ENCODE measurements at places on chromosomes 1 and 21.

- no peak for DNase-seq
Measured at GRCh38 chr1:19066248-19066873, 109.9 kb upstream of the IFFO2 start.

- no peak for DNase-seq
Measured at GRCh38 chr1:15885701-15886610, 38.4 kb downstream of the SPEN start.

DNA sequence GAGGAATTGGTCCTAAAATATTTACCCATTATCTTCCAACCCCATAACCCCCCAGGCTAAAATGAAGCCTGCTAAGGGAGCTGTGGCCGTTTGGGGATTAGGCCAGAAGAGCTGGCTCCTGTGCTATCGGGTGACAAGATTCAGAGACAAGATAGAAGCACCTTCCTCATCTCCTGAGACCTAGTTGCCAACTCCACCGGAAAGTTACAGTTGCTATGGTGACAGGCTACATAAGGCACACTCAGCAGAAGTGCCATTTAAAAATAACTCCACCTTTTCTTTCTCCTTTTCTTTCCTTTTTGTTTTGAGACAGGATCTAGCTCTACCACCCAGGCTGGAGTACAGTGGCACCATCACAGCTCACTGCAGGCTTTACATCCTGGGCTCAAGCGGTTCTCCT is 43.6 kb upstream of the ROR1 start:
- DNase-seq = no peak

DNA sequence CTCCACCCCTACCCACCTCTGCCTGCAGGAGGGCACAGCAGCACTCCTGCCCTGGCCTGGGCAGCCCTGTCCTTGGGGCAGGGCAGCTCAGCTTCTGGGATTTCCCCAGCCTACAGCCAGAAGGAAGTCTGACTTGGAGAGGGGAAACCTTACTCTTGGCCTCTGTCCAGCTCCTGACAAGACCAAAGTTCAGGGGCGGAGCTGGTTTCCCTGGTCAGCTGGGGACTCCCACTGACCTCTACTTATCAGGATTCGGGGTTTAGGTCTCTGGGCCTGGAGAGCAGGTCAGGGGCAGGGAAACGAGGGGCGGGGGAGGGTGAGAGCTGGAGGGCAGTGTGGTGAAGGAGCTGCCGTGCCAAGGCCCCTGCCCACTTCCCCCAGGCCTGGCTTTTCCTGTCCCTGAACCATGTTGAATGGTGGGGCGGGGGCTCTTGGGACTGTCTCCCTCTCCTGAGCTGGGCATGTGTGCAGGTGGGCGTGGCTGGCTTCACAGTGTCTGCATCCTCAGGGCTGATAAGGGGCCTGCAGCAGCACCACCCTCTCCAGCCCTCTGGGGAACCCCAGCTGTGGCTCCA is 16.8 kb upstream of the ETV3 start:
- no peak for DNase-seq

DNA sequence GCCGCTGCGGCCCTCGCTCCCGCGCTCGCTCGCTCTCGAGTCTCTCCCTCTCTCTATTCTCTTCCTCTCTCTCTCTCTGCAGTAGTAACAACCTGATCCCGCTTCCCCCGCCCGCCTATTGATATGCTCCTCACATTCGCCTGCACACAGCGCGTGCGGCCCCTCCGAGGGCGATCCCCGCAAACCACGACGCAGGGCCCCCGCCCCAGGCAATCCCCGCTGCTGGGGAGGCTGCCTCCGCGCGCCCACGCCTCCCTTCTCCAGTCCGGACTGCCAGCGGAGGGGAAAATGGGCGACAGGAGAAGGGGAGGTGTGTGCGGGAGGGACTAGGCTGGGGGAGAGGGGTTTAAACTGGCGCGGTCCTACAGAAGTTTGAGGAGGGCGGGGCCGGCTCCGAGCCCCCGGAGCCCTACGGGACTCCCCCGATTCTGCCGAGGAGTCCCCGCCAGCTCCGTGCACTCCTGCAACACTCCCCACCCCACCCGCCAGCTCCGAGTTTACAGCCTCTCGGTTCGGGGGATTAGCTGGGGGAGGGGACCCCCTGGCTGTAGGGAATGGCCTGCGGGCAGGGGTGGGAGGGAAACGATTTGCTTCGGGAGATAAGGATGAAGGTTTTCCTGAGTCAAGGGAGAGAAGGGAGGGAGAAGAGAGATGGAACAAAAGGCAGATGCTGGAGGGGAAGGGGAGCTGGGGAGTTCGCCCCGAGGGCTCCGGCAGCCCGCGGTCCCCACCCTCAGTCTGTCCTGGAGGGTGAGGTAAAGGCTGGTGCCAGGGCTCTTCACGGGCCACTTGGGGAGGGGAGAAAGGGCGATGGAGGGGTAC is 66.6 kb downstream of the SYT2 start:
- no peak for DNase-seq

- no peak for DNase-seq
Measured at GRCh38 chr1:33086384-33086850, 5.5 kb downstream of the AZIN2 start.

DNA sequence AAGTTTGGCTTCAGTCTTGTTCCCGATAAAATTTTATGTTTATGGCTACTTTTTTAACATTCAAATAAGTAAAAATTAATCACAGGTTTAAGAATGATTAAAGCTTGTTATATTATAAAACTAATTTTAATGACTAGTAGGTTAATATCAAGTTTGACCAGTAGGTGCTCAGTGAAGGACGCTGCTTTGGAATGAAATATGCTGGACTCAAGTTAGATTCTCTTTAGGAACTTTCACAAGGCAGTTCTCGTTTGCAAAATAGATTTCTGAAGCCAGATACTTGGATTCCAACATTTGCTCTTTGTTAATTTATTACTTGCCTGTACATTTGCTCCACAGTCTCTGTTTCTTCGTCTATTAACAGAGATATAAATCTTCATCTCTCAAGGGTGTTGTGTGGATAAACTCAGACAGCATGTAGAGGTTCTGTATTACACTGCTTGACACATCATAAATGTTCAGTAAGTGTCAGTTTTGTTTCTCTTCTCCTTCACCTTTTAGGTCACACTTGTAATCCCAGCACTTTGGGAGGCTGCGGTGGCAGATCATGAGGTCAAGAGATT is 432.8 kb upstream of the CHRM3 start:
- no peak for DNase-seq

DNA sequence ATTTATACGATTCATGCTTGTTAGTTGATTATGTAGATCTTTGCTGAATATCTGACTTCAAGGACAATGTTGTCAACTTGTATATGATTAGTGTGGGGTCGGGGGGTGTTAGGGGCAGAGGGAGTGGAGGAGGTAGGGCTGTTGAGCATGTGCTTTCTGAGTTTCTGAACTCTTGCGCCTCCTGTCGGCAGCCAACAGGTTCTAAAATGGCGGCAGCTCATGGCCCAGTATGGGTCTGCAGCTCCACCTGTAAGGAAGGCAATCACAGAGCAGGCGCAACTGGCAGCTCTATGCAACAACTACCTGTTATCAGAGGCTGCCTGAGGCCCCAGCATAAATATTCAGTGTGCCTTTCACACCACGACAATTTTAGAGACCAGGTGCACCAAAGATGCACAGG is 205.8 kb upstream of the PLXNA2 start:
- no peak for DNase-seq

DNA sequence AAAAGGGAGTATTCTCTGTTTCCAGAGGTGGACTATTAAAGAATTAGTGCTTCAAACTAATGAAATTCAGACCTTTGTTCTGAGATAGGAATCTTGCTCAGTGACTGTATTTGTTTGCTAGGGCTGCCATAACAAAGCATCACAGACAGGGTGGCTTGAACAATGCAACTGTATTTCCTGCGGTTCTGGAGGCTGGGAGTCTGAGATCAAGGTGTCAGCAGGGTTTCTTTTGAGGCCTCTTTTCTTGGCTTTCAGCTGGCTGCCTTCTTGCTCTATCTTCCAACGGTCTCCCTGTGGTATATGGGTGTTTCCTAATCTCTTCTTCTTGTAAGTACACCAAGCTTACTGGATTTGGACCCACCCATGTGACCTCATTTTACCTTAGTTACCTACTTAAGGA is 264.6 kb upstream of the PROX1 start:
- no peak for DNase-seq

DNA sequence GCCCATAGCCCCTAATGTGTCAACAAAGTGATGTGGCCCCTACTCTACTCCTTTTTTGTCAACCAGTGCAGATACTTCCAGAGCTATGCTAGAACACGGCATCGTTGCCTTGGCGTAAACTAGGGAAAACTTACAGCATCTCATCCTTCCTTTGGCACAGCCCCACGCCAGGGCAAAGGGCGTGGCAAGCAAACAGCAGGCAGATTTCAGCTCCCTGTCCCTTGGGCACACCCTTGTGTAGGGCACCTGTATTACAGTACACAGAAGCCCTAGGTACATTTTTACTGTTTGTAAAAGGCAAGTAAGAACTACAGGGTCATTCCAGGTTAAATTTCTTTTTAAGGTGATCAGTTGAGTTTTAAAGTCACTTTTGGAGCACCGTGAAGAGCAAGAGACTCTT is 29.3 kb downstream of the PRDX6 start:
- DNase-seq = no peak

DNA sequence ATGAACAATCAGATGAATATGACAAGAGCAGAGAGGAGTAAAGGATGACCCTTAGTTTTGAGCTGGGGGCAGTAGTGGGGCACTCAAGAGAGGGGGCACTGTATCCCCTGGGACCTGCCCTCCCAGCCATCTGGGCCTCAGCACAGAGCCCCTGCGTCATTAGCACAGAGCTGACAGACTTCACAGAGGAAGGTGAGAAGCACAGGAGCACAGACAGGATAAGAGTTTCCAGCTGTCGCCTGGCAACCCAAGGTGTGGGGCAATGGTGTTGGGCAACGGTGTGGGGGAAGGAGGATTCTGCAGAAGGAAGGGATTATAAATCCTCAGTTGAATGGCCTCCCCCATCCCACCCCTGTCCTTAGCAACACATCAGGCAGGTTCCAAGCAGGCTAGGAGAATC is 30.2 kb downstream of the RAB3B start:
- no peak for DNase-seq

- DNase-seq = no peak
Measured at GRCh38 chr21:9755611-9756010, 765.8 kb upstream of the TPTE start.

- no peak for DNase-seq
Measured at GRCh38 chr1:77620273-77620672, 62.2 kb downstream of the ZZZ3 start.

GRCh38 chr1:218426343-218426657 is 81.2 kb downstream of the TGFB2 start:
- DNase-seq = no peak

DNA sequence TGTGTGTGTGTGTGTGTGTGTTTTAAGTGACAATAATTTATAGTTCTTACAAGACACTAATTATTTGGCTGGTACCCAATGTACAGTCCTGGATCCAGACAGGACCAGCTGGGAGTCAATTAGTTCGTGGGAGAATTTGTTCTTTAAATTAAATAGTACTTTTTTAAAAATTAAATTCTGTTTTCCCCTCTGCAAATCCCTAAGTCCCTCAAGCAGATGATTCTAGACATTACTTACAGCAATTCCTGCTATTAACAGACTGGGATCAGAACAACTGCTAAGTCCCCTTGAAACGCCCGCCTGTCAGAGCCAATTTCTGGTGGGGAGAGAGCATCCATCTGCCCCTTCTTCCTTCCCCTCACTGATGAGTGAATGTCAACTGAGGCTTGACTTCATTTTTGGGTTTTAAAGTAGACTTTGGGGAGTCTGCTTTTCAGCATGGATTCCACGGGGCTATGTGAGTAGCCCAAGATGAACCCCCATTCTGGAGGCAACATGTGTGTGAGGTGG is 83.9 kb downstream of the SMYD2 start:
- DNase-seq = no peak

DNA sequence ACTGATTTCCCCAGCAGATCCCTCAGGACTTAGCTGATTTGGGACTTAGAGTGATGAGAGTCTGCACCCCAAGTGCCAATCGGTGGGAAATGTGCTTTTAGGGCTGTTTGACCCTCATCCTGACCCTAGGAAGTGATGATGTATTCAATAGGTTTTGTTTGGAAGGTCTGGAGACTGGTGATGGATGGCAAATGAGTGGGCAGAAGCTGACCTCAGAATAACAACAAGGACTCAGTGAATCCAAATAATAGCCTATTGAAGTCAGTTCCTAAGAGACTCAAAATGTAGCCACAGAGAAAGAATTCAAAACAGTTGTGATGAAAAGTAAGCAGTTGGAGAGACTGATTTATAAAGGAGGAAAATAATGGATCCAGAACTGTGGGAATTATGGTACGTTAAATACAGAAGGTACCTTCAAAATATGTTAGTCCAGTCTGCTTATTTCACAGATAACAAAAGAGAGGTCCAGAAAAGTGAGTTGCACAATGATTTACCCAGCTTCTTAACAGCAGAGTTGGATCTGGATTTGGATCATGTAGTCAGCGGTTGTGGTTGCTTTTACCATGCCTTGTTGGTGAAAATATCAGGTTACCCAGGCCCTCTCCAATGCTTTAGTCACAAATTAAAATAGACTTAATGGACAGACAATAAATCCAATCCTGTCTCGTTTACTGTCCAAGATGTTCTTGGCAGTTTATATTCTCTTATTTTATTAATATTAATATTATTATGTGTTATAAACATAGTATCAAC is 123.0 kb upstream of the PTBP2 start:
- DNase-seq = no peak

GRCh38 chr21:43867332-43867703 is 2.3 kb downstream of the AGPAT3 start:
- DNase-seq = no peak

GRCh38 chr21:25563361-25564116 is 43.7 kb downstream of the MRPL39 start:
- DNase-seq = no peak

- no peak for DNase-seq
Measured at GRCh38 chr1:8152731-8153702, 126.9 kb upstream of the ERRFI1 start.

DNA sequence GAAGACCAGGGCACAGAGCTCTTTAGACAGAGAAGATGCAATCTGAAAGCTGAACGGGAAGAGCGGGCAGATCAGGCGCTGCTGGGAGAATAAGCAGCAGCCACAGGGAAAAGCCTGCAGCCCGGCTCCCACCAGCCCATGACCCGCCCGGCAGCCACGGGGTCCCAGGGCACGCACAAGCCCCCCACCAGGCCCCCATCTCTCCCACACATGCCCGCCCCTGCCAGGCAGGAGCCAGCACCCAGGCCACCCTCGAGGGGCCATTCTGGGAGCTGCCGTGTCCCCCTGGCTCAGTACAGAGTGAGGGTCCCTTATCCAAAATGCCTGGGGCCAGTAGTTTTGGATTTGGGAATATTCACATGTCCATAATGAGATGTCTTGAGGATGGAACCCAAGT is 16.3 kb downstream of the SLC19A1 start:
- no peak for DNase-seq

Measured in stimulated activated CD8-positive, alpha-beta memory T cell treated with anti-CD3 and anti-CD28 coated beads, Interleukin-7, amount 100 ng/mL, for 24 hours (primary cell).